ENCODE measurements at places on chromosomes 3 and 15. TPM values are rescaled to one million over a fixed set of nuclear protein-coding genes. Genes with fewer than 3 reads are reported as not detected.

The STRA6 gene
- total RNA-seq = not detected

The PEX5L gene
- not detected for total RNA-seq

The CDHR4 gene
- total RNA-seq = not detected

The GPR62 gene
- total RNA-seq = not detected

The MYO5A gene
- total RNA-seq = 42.0 TPM

The CIDEC gene
- not detected for total RNA-seq

The ILDR1 gene
- total RNA-seq = 2.6 TPM

The GOLGA6L10 gene
- 0.49 TPM for total RNA-seq

Measured in OCI-LY7 (cell line).